ENCODE measurements at places on chromosomes 12 and 14.

- peak; percentile 51 for DNase-seq
Measured at GRCh38 chr12:68317047-68317667, 15.0 kb downstream of the MDM1 start.

DNA sequence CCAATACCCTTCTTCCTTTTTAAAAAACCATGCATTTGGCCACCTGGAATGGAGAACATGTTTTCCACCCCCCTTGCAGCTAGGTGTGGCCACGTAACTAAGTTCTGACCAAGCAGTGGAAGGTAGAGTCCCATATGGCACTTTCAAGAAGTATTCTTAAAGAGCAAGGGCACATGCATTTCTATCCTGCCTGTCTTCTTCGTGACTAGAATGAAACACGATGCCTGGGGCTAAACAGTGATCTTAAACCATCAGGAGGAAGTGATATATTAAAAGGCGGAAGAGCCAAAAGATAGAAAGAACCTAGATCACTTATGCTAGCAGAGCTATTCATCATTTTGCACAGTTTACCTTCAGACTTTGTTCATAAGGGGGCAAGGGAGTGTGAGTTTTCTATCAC is 16.0 kb upstream of the DDX11 start:
- no peak for DNase-seq

GRCh38 chr12:131991816-131992430 is 42.2 kb downstream of the EP400 start:
- no peak for DNase-seq

GRCh38 chr14:75979071-75979571 is 2.7 kb downstream of the TGFB3 start:
- DNase-seq = peak; percentile 46

DNA sequence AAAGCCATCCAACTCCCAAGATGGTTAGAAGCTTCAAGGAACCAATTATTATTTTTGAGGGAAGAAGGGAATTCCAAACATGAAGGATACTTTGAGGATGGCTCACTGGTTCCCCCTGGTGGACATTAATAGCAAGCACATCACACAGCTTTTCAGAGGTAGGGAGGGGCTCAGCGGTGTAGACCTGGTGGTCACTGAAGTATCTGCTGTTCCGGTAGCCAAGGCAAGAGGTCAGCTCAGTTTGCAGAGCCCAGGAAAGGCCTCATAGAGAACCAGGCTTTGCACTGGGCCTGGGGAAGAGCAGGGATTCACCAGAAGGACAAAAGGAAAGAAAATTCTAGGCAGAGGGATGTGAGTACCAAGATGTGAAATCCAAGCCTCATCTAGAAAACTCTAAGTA is 118.7 kb downstream of the KSR2 start:
- DNase-seq = peak; percentile 28

GRCh38 chr14:54486685-54487084 is 2.1 kb downstream of the GMFB start:
- no peak for DNase-seq

- DNase-seq = no peak
Measured at GRCh38 chr14:85071447-85071846, 458.5 kb upstream of the FLRT2 start.

DNA sequence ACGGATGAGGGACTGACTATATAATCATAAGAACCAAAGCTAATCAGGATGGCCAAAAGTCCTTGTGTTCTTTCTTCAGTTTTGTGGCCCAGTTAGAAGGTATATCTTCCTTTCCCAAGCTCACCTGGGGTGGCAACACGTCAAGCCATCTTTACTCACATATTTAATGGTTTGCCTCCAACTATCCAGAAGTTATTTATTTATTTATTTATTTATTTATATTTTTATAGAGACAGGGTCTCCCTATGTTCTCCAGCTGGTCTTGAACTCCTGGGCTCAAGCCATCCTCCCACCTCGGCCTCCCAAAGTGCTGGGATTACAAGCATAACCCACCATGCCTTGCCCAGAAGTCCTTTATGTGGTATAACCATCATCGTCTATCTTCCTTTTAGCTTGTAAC is 11.8 kb upstream of the SP7 start:
- DNase-seq = no peak

DNA sequence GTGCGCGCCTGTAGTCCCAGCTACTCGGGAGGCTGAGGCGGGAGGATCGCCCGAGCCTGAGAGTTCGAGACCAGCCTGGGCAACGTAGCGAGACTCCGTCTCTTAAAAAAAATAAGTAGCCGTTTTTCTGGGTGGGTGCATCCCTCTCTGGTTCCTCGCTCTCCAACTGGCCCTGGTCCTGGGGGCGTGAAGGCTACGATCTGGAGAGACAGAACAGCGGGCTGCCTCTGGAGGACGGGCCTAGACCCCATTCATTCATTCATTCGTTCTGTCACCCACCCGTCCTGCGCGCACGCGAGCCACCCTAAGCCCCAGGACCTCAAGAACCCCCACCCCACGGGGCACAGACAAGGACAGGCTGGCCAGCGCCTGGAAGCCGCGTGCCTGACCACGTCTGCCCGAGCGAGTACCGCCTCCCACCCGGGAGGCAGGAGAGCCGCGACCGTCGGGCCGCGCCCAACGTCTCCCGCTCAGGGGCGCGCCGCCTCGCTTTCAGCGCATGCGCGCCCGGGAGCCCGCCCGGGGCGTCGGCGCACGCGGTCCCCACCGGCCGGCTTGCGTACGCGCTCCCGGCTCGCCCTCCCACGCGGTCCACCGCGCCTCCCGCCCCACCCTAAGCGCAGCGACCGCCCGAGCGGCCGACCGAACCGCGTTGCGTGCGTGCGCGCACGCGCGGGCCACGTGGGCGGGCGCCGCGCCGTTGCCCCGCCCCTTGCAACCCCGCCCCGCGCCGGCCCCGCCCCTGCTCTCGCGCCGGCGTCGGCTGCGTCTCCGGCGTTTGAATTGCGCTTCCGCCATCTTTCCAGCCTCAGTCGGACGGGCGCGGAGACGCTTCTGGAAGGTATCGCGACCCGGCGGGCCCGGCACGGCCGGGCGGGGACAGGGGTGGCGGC is at the start of gene RAN:
RAN (plus strand) TSS at position 781 of the 893 bp plus-strand sequence. CDS start 528 bp downstream, outside the sequence.
- peak; percentile 91 for DNase-seq

GRCh38 chr12:96235484-96235826 is 41.3 kb downstream of the ELK3 start:
- DNase-seq = no peak

DNA sequence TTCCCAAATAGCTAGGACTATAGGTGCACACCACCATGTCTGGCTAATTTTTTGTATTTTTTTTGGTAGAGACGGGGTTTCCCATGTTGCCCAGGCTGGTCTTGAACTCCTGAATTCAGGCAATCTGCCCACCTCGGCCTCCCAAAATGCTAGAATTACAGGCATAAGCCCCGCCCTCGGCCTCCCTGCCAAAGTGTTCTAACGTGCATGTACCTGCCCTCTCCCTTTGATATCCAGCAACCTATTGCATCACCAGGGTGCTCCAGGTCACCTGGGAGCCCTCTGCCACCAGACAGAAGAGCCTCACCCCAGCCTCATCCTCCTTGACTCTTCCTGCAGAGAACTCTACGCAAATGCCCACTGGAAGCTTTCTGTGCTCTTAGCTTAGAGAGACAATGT is 2.2 kb upstream of the EML1 start:
- DNase-seq = no peak

- DNase-seq = no peak
Measured at GRCh38 chr12:100017056-100017455, 32.3 kb upstream of the ANKS1B start.

DNA sequence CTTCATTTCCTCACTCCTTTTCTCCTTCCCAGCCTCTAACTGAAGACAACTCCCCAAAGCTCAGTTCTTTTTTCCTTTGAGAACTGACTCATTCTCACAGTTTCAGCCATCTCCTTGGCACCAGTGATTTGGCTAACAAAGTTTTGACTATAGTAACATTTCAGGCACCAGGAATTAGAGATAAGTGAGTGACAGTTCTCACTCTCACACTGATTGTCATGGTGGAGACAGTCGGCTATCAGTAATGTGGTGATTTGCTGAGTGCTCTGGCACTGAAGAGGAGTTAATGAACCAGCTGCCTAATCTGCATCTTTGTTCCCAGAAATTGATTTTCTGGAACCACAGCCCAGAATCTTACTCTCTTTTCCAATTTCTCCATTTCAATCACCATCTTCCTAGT is 29.5 kb downstream of the HELB start:
- no peak for DNase-seq

DNA sequence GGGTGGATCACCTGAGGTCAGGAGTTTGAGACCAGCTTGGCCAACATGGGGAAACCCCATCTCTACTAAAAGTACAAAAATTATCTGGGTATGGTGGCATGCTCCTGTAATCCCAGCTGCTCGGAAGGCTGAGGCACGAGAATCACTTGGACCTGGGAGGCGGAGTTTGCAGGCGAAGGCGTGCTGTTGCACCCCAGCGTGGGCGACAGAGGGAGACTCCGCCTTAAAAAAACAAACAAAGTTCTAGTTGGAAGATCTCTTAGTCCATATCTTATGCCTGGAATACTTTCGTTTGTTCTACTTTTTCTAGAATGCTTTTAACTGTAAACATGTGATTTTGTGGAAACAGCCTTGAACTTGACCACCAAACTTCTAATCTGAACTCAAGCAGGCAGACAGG is 38.7 kb downstream of the PPHLN1 start:
- no peak for DNase-seq

DNA sequence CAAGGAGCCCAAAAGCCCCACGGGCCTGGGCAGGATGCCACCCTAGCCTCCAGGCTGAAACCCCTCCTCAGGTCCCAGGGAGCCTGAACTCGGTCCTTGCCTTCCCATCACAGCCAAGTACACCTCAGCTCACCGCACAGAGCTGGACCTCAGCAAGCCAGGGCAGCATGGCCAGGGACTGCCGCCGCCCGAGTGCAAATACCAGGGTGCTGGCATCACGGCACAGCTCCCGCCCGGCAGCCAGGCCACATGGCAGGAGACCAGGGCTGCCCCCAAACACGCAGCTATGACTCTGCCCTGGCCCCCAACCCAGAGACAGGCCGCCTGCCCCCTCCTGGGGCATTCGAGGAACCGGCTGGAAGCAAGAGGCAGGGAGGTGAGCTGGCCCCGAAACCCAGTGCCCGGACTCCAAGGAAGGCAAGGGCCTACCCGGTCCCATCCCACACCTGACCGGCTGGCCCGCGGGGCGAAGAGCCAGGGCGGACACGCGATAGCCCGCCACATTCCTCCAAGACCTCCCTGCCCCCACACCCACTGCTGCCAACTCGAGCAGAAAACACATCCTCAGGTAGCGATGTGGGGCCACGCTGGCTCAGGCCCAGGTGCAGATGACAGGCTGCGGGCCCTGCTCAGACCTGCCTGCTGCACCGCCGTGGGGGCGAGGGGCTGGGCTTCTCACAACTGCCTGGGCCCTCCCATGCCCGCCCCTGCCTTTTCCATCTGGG is 2.7 kb downstream of the JAG2 start:
- DNase-seq = no peak

- no peak for DNase-seq
Measured at GRCh38 chr14:33592297-33592696, 358.6 kb downstream of the EGLN3 start.

DNA sequence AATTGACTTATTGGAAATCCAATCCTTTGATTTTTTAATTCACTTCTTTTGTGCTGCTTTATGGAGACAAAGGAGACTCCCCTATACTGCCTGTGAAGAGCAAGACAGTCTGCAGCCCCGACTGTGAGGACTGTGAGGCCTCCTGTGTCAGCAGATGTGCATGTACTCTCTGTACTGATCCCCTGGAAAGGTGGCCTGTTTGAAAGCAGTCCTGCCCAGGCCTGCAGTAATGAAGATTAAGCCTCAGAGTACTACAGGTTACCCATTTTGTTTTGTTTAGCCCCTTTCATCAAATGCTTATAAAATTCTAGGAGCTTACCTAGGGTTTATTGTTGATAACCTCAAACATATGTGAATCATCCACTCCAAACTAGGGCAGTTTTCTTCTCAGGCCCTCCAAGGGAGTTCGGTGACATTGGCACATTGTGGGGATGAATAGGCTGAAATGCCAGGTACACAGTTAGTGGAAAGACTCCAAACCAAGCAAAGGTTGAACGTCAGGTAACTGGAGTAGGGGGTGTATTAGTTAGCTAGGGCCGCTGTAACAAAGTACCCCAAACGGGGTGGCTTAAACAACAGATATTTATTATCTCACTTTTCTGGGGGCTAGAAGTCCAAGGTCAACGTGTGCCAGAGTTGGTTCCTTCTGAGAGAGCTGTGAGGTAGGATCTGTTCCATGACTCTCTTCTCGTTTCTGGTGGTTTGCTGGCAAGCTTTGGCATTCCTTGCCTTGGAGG is 208.7 kb upstream of the BCL2L14 start:
- no peak for DNase-seq

DNA sequence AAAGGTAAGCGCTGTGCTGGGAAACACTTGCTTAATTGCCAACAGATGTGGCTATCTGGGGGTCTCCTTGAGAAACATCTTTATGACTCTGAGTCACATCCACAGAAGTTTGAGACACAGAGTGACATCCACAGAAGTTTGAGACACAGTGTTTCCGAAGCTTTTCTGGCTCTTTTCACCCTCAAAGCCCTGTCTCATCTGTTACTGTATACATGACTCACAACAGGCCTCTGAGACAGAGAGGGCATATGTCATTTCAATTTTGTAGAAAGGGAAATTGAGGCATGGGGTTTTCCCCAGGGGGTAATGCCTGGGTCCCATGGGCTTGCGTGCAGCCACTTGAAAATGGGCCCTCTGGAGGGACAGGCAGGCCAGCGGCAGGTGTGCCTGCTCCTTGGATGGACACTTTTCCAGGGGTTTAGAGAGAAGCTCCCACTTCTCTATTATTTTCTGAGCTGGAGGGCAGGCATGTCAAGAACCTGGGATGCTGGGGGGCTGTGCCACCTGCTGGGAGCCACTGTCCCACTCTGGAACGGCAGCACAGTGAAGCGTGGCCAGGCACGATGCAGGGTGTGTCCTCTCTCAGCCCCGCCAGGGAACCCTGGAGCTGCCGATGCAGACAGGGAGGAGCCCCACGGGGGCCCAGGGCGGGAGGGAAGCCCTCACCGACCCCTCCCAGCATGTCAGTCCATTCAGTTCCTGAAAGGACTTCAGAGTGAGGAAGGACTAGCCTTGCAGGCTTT is 111.3 kb upstream of the FKBP4 start:
- DNase-seq = peak; percentile 19

GRCh38 chr14:56814519-56814959 is 4.3 kb upstream of the OTX2 start:
- no peak for DNase-seq

GRCh38 chr14:83151571-83151970 is 1617.9 kb upstream of the SEL1L start:
- no peak for DNase-seq

DNA sequence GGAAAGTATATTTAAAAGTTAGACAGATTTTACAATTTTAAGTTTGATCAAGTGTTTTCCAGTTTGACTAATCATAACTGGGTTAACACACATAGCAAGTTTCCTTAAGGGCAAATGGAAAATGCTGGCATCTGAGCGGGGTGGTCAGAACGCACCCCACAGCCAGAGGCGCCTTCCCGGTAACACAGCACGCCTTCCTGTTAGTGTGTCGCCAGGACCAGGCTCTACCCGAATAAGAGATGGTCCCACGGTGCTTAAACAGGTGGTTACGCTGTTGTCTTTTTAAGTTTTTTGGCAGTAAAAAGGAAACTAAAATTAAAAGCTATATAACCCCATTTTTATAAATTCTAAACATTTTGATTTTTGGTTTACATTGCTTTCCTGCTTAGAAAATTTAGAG is 28.0 kb downstream of the BDKRB1 start:
- no peak for DNase-seq

- DNase-seq = peak; percentile 25
Measured at GRCh38 chr14:104393199-104393897, 186.2 kb upstream of the C14orf180 start.
